ENCODE measurements at places on chromosomes 7 and 10.
A peak's percentile ranks its signal among the peaks of the same experiment; 100 is the strongest.

DNA sequence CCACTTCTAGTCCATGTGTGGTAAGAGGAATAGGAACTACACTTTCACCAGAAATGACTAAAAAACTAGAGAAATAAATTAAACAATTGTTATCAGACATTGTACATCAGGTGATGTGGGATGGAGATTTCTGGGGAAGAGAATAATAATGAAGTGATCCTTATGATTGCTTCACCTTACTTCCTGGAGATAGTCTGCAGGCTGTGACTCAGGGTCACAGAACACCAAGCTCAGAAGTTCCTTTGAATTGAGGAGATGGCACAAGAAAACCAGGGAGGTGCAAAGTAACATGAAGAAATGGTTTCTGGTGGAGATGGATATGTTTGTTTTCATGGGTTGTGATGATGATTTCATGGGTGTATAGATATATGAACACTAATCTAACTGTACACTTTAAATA is 44.5 kb downstream of the ZWINT start:
- DNase-seq, result no peak

GRCh38 chr7:11373546-11374142 is 400.0 kb downstream of the PHF14 start:
- no peak for DNase-seq

GRCh38 chr10:79532-80215 is 30.6 kb upstream of the TUBB8 start:
- DNase-seq, result no peak

DNA sequence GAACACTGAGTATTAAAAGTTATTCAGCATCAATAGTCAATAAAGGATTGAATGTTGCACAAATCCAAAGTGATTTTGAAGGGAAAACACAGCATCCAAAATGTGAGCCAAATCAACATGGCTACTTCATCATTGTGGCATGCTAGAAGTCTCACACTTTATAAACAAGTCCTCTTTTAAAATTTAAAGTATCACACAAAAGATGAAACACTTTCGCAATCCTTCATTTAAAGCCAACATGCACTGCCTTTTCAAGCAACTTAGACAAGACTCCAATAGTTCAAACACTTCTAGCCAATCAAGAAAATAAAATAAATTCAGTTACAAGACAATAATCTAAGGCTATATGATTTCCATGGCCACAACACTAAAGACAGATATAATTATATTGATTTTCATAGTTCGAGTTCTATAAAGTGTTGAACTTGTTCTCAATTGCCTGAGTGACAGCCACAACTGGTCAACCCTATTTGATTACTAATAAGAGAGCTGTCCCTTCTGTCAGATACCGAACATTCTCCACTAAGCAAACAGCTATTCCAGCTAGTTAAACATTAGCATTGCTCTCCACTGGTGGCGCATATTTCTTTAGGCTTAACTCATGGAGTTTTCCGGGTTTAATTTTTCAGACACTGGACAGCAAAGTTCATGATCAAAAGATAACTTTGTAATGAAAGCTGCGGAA is 8.3 kb downstream of the EBF3 start:
- no peak for DNase-seq

DNA sequence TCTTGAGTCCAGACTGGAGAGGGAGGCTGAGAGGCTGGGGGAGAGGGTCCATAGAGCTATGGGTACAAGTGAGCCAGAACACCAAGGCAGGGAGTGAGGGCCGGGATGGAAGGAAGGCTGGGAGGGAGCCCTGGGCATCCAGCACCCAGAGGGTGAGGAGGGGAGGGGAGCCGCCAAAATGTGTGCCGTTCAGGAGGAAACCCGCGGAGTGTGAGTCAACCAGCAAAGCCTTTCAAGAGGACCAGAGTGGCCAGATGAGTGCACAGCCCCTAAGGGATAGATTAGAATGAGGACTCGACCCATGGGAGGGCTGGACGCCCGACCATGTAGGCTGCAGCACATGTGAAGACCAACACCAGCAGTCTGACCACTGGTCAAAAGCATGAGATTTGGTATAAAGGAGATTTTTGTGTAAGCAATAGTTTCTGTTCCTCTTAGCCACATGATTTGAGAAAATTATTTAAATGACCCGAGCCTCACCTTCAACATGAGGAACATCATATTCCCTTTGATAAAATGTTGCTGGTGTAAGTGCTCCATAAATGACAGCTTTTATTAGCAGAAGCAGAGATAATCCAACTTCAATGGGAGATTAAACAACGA is 179.7 kb upstream of the GRB10 start:
- no peak for DNase-seq

DNA sequence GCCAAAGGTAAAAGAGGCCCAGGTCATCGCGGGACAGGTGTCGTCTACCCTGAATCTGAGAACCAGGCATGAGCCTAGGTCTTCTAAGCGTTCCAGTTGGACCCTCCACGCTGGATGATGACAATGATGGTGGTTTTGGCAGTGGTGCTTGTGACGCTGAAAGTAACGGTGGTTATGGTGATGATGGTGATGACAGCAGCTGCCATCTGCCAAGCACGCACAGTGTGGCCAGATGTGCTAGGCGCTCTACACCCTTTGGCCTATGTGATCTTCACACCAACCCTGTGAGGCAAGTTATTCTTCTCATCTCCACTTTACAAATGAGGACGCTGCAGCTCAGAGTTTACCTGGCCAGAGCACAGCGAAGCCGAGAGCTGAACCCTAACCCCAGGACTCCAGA is 93.9 kb downstream of the FAM53B start:
- peak; percentile 53 for DNase-seq

GRCh38 chr10:102633287-102633686 is 11.0 kb upstream of the TRIM8 start:
- peak; percentile 29 for DNase-seq
